Stimulated activated CD4-positive, alpha-beta T cell treated with anti-CD3 and anti-CD28 coated beads, Interleukin-15, amount 100 ng/mL, for 1 hour (primary cell): ENCODE measurements at places on chromosomes 11 and 22.

DNA sequence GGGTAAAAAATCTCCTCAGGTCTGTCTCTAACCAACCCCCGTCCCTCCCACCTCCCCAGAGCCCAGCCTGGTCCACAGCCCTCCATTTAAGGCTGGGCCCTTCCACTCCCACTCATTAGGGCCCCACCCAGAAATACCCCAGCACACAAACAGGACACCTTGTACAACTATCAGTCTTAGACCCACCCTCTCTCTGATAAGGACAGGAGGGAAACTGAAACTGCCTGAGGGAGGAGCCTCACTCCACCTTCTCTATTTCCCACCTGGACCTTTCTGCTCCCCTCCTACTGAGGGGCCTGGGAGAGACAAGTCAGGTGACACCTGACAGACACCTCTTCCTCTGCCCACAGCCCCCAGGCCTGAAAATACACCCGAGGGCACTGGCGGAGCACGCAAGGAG is 90.2 kb downstream of the PLEKHA7 start:
- DNase-seq, result no peak

- no peak for DNase-seq
Measured at GRCh38 chr22:26326803-26327202, 102.3 kb upstream of the ASPHD2 start.

DNA sequence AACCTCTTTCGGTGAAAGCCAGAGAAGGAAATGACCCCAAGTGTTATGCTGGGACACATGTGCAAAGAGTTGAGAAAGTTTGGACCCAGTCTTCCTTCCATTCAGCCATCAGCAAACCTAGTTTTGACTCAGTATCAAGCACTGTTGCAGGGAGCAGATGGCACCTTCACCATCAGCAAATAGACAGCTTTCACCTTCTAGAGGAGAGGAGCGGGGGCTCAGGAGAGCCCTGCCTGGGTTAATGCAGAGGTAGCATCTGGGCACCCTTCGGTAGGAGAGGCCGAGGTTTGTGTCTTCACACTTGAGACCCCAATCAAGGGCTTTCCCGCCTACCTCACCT is 16.2 kb upstream of the MFRP start:
- no peak for DNase-seq

DNA sequence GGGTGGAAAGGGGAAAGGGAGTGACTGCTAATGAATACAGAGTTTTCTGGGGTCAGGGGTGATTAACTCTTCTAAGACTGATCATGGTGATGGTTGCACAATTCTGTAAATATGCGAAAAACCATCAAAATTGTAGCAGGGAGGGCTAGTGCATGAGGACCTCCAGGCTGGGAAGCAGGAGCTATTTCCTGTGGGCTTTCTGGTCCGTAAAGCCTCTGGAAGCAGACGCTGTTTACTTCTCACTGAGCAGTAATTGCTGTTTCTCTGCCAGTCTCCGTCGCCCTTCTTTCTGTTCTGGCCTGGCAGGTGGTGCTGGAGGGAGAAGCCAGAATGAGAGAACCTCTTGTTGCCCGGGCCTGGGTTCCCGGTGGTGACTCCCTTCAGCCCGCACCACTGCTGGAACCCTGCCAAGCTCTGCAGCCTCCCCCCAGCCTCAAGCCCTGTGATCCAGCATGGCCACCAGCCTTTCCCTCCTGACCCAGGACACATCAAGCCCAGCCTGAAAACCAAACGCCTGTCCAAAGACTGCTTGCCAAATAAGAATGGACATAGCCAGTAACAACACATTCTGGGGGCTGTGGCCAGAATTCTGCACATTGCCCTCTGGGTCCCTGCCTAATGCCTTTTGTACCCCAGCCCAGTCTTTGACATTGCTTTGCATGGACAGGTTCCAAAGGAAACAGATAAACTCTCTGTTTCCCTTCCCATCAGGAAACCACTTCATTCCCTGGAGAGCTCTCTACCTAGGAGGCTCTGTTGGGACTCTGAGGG is 201.0 kb upstream of the NAV2 start:
- no peak for DNase-seq

DNA sequence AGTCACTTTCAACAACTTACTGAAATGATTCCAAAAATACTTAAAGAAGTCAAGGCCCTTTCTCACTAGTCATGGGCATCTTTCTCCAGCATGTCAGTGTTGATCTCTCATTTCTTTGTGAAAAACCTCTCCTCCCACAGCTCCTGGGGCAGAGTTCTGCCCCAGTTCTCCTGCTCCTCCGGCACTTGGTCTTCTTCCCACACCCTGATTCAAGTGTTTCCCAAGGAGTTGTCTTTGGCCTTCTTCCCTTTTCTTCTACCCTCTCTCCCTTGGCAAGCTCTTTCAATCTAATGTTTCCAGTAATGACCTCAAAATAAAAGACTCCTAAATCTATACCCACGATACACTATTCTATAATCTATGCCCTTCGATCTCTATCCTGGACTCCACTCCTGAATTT is 42.1 kb upstream of the CCDC34 start:
- no peak for DNase-seq

DNA sequence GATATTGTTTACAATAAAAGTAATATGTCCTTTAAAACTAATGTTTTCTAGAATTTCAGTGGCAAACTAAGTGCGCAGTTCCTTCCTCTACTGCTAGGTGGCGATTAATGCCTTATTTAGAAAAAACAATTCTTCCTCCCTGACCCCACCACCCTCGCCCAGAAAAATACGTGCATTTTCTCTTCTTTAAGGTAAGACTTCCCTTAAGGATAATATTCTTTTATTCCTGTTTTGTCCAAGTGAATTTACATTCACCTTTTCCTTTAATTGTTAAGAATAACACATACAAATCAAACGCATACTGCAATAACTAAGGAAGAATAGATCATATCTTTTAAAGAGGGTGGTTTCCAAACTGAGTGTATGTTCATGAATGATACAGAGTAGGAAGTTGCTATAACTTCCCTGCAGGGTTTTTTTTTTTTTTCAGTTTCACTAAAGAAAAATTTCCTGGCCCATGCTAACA is 17.0 kb upstream of the PSMA1 start:
- DNase-seq, result no peak
